ENCODE measurements at places on chromosomes 2 and 18. TPM values are rescaled to one million over a fixed set of nuclear protein-coding genes. Genes with fewer than 3 reads are reported as not detected.

Gene NDUFS1
- 24.5 TPM for total RNA-seq

Gene EMILIN1
- 3.2 TPM for total RNA-seq

Gene UGT1A4
- not detected for total RNA-seq

Gene ADD2
- total RNA-seq, result 2.8 TPM

Gene RRM2
- 2.8 TPM for total RNA-seq

Gene GAREM2
- 2.5 TPM for total RNA-seq

DNA sequence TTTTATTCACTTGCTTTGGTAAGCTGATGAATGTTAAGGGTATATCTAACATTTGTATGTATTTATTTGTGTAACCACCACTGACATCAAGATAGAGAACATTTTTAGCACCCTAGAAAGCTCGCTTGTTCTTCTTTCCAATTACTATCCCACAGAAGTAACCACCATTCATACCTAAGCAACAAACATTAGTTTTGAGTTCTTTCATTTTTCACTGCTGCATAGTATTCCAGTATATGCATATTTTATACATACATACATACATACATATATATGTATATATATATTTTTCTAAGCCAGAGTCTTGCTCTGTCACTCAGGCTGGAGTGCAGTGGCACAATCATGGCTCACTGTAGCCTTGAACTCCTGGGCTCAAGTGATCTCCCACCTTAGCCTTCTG is 11.1 kb upstream of the DYM start:
- no peak for DNase-seq
- no peaks in the 10 kb centered on the region for H3K27me3 ChIP-seq
- H3K27ac ChIP-seq, result no peak overlapping the region
- no peaks in the 10 kb centered on the region for H3K36me3 ChIP-seq

DNA sequence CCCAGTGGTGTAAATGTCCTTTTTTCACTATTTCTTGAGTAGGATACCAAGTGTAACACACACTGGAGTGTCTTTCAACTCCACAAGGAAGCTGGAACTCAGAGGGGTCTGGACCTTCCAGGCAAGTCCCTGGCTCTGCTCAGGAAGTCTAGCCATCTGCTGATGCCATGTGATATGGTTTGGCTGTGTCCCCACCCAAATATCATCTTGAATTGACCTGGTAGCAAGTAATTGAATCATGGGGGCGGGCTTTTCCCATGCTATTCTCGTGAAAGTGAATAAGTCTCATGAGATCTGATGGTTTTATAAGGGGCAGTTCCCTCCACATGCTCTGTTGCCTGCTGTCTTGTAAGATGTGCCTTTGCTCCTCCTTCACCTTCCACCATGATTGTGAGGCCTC is 99.4 kb upstream of the CDC42EP3 start:
- H3K36me3 ChIP-seq, result no peaks in the 10 kb centered on the region
- no peak overlapping the region for H3K27ac ChIP-seq
- no peaks in the 10 kb centered on the region for H3K27me3 ChIP-seq

DNA sequence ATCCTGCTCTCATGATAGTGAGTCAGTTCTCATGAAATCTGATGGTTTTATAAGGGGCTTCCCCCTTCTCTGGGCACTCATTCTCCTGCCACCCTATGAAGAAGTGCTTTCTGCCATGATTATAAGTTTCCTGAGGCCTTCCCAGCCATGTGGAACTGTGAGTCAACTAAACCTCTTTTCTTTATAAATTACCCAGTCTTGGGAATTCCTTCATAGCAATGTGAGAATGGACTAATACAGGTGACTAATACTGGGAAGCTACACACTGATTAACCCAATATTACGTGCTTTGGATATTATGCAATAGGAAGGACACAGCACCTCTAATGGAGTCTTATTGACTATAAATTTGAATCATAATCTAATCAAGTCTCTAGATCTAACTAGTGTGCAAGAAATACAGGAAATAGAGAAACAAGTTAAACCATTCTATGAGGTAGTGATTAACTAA is 107.2 kb upstream of the ETAA1 start:
- no peak overlapping the region for H3K27ac ChIP-seq
- no peak for DNase-seq
- H3K4me1 ChIP-seq, result no peaks in the 10 kb centered on the region

GRCh38 chr2:222813177-222813843 is 47.5 kb upstream of the ACSL3 start:
- no peaks in the 10 kb centered on the region for H3K27me3 ChIP-seq
- H3K4me3 ChIP-seq, result no peak overlapping the region
- DNase-seq, result no peak
- H3K27ac ChIP-seq, result no peak overlapping the region
- no peaks in the 10 kb centered on the region for H3K4me1 ChIP-seq
- no peaks in the 10 kb centered on the region for H3K36me3 ChIP-seq

DNA sequence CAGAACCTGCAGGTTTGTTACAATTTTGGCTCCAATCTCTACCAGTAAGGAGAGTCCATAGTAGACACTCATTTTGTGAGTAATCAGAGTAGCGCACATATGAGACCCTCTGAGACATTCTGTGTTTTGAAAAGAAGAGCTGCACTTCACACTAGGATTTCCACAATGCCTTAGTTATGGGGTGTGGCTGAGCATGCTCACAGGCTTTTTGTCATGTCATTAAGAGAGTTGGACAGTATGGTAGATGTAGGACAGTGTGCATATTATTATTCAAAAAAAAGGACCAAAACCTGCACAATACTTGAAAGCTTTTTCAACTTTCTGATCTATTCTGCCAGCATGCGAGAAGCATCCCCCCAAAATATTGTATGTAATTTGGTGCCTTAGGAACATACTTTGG is 24.9 kb upstream of the TRIM43B start:
- no peaks in the 10 kb centered on the region for H3K36me3 ChIP-seq
- H3K27ac ChIP-seq, result no peak overlapping the region
- H3K4me1 ChIP-seq, result no peaks in the 10 kb centered on the region
- no peak overlapping the region for H3K4me3 ChIP-seq

DNA sequence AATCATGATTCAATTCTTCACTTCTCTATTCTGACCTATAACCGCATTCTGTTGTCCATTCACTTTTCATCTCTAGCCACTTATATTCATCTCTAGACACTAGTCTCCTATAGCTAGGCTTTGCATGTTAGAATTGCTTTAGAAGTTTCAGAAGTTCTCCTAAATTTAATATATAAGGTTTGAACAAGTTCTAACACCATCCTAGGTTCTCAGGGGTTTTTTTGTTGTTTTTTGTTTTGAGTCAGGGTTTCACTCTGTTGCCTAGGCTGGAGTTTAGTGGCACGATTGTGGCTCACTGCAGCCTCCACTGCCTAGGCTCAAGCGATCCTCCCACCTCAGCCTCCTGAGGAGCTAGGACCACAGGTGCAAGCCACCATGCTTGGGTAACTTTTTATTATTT is 19.9 kb downstream of the WDSUB1 start:
- no peaks in the 10 kb centered on the region for H3K27me3 ChIP-seq
- DNase-seq, result no peak
- H3K4me1 ChIP-seq, result no peaks in the 10 kb centered on the region
- no peak overlapping the region for H3K4me3 ChIP-seq

DNA sequence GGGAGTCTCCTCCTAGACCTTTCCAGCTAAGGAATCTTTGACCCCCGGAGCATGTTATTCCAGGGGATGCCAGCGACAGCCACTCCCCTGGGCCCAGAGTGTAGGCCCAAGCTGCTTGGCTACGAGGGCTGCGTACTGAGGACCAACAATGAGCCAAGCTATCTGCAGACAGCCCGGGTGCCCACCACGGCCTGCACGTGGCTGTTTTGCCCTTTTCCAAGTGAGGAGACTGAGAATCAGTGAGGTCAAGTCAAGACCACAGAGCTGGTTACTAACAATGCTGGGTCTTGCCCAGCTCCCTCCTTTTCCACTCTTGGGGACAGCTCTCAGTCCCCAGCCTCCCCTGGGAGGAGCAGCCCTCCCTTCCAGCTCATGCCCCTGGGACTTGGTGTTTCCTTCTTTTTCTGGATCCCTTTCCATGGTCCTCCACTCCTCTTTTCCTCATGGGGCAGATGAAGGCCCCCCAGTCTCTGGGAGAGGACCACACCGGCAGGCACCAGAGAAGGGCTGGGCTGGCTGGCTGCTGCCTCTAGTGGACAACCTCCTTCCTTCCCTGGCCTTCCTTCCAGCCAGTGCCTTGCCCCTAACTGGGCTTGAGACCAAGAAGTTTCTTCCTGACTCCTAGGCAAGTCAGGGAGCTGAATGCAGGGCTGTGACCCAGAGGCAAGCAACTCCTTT is 550 bp upstream of the MALL start:
- no peak overlapping the region for H3K27ac ChIP-seq
- H3K4me1 ChIP-seq, result peaks cover 5% of the 10 kb centered on the region
- H3K4me3 ChIP-seq, result no peak overlapping the region
- no peaks in the 10 kb centered on the region for H3K27me3 ChIP-seq
- DNase-seq, result no peak

DNA sequence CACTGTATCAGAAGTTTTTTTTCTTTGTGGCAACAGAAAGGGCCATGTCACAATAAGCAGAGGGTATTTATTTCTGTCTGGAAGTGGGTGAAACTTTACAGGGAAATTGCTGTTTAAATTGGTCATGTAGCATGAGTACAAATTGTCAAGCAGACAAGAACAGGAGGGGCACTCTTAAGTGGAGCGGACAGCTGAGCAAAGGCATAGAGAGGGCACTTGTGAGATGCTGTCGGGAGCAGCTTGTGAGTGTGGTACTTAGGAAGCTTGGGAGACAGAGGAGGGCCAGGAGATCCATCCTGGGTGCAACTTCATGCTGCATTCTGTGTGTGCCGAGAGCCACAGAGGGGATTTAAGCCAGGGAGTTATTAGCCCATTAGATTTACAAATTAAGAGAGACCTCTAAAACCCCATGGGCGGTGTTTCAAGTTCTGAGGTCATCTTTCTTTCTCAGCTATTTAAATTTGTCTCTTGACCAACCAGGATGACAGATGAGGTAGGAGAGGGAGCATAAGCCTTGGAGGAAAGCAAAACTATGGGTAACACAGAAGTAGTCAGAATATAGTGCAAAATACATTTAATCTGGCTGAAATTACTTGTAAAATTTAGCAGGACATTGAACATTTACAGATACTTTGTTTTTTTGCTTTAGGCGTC is 30.4 kb downstream of the INPP4A start:
- no peak overlapping the region for H3K27ac ChIP-seq
- H3K36me3 ChIP-seq, result no peaks in the 10 kb centered on the region
- H3K4me1 ChIP-seq, result peaks cover 9% of the 10 kb centered on the region
- H3K4me3 ChIP-seq, result no peak overlapping the region

DNA sequence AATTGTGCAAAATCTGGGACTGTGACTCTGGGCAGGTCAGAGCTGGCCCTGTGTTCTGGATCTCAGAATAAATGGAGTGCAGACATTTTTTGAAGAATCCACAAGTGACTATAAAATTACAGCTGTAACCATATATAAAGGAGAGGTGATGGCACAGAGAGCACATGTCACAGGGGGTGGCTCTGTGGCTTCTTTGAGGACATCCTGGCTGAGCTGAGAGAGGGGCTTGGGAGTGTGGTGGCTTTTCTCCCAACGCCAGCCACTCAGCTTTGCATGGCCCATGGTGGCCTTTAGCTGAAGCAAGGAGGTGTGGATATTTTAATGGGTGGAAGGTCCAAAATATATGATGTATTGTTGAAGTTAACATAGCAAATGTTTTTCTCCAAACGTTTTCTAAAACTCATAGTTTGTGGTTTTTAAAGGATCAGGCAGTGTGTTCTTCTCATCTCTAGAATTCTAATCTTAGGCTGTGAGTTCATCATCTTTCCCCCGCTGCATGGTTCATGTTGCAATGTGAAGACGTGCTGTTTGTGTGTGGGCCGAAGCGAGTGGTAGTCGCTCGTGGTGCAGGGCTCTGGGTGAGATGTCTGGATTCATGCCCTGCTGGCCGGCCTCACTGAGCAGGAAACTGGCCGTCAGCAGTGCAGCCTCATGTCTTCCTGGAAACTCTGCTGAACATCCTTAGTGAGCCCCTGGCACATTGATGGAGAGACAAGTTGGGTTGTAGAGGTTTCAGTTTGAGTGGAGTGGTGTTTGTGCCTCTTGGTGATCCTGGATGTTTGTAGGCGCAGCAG is 109.9 kb downstream of the ZNF236 start:
- H3K4me3 ChIP-seq, result no peak overlapping the region
- no peaks in the 10 kb centered on the region for H3K27me3 ChIP-seq
- H3K4me1 ChIP-seq, result no peaks in the 10 kb centered on the region
- H3K36me3 ChIP-seq, result peaks cover 32% of the 10 kb centered on the region
- H3K27ac ChIP-seq, result no peak overlapping the region

- H3K4me3 ChIP-seq, result no peak overlapping the region
- H3K27ac ChIP-seq, result no peak overlapping the region
These were observed 393.7 kb upstream of the FANCL start for GRCh38 chr2:58634653-58635370.

- no peak overlapping the region for H3K27ac ChIP-seq
- no peak overlapping the region for H3K4me3 ChIP-seq
- no peaks in the 10 kb centered on the region for H3K4me1 ChIP-seq
- DNase-seq, result no peak
These were observed 519.1 kb downstream of the SOX11 start for GRCh38 chr2:6211236-6211635.

DNA sequence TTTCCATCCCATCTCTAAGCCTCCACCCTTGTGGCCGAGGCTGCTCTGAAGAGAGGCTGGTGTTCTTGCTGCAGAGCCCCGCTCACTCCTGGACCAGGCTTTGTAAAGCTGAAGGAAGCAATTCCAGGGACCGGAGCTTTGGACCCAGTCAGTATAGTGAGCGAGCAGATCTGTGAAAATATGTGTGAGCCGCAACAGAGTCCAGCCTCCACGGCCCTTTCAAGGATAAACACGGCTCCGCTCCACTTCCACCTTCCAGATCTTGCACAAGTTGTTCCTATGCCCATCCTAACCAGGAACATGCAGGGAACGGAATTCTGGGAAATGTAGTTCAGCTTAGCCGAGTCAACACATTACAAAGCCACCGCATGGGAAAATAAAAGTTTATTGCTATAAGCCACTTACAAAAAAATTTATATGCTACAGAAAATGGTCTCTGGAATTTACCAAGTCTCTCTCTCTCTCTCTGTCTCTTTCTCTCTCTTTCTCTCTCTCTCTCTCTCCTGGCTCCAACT is 151.7 kb upstream of the ZNF521 start:
- no peaks in the 10 kb centered on the region for H3K4me1 ChIP-seq
- no peak overlapping the region for H3K27ac ChIP-seq
- no peaks in the 10 kb centered on the region for H3K27me3 ChIP-seq
- no peaks in the 10 kb centered on the region for H3K36me3 ChIP-seq

- H3K4me3 ChIP-seq, result peak overlapping the region; percentile 31
- H3K27me3 ChIP-seq, result peaks cover 16% of the 10 kb centered on the region
- no peaks in the 10 kb centered on the region for H3K36me3 ChIP-seq
- H3K27ac ChIP-seq, result no peak overlapping the region
These were observed 1.9 kb downstream of the PRSS56 start for GRCh38 chr2:232521959-232522622.

- H3K4me3 ChIP-seq, result no peak overlapping the region
- peaks cover 5% of the 10 kb centered on the region for H3K4me1 ChIP-seq
- no peaks in the 10 kb centered on the region for H3K36me3 ChIP-seq
- no peaks in the 10 kb centered on the region for H3K27me3 ChIP-seq
- no peak for DNase-seq
- no peak overlapping the region for H3K27ac ChIP-seq
These were observed 50.5 kb downstream of the OSBPL6 start for GRCh38 chr2:178244777-178245176.

Measured in pancreas (tissue), 10 donors.